ENCODE measurements at places on chromosomes 11 and 22.
A peak's percentile ranks its signal among the peaks of the same experiment; 100 is the strongest.

- no peak for DNase-seq
Measured at GRCh38 chr11:68141246-68142027, 20.2 kb upstream of the CHKA start.

- DNase-seq, result peak; percentile 10
Measured at GRCh38 chr11:117841551-117842031, 17.0 kb upstream of the FXYD2 start.

DNA sequence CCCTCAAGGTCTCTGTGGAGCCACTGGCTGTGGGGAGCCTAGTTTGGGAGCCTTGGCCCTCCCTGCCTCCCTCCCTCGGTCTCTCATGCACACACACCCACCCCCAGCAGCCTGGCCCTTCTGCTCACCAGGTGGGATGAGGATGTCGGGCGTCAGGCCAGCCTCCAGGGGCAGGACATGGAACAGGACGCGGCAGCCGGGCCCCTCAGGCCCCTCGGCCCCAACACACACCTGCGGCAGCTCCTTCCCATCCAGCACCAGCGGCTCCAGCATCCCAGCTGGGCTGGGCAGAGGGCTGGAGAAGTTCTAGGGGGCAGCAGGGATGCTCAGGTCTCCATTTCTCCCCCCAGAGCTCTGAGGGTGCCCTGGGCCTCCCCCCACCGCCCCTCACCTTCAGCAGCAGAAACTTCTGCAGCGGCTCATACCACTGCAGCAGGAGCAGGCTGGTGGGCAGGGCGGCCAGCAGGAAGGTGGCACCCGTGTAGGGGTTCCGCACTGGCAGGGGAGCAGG is 11.2 kb downstream of the MAP4K2 start:
- peak; percentile 17 for DNase-seq

DNA sequence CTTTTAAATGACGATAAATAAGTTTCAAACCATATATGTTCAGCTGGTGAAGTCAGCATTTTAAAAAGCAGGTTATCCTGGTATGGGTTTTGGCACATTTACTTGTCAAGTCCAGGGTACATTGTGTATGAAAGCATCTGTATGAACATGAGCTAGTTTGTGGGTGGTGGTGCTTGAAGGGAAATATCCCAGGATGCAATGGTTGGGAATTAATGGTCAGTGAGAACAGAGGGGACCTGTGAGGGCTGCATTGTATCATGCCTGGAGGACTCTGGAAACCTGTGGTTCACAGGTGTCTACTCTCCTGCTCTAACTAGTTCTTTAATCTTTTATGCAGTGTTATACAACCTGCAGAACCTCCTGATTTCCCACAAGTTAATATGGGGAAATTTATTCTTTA is 5.8 kb downstream of the DEPDC7 start:
- no peak for DNase-seq

GRCh38 chr11:23797624-23798419 is 699.0 kb upstream of the LUZP2 start:
- no peak for DNase-seq

DNA sequence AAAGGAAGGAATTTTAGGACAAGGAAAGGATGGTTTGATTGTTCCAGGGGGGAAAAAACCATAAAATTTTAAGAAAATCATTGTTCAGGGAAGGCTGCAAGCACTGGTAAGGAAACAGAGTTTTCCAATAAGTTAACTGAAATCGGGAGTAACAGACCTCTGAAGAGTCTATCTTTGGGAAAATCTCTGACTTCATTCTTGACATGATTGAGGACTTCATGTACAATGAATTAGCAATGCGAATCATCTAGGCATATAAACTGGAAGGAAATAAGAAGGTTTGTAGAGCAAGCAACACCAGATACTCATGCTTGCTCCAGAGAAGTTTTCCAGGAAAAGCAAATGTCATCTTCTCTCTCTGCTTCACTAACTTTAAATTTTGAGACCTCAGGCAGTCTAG is 18.5 kb downstream of the APLP2 start:
- no peak for DNase-seq

- no peak for DNase-seq
Measured at GRCh38 chr11:36013950-36014897, 70.4 kb downstream of the LDLRAD3 start.

DNA sequence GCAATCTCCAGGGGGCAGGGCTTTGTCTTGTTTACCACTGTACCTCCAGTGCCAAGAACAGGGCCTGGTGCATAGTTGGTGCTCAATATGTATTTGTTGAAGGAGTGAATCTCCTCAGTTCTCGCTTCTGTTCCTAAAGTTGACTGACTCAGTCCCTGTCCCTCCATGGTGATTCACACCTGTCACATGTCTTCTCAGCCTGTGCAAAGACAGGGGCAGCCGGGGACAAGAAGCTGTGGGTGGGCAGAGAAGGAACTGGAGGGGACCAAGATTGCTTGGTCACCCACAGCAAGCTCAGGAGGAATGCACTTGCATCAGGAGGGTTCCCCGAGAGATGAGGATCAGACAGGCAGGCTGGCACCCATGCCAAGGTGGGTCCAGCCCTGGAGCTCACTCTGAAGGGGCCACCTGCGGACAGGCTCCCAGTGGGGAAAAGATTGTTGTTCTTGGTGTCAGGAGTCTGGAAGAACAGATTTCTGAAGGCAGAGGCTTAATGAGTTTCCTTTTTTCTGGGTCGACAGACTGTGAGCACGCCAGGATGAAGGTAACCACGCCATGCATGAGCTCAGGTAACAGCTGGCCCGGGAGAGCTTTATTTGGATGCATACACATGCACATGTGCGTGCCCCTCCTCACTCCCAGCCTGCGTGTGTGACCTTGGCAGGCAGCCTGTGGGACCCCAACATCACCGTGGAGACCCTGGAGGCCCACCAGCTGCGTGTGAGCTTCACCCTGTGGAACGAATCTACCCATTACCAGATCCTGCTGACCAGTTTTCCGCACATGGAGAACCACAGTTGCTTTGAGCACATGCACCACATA is 16.9 kb downstream of the IL17RA start:
- DNase-seq, result no peak

- DNase-seq, result no peak
Measured at GRCh38 chr11:93478841-93479240, 64.3 kb downstream of the SMCO4 start.

DNA sequence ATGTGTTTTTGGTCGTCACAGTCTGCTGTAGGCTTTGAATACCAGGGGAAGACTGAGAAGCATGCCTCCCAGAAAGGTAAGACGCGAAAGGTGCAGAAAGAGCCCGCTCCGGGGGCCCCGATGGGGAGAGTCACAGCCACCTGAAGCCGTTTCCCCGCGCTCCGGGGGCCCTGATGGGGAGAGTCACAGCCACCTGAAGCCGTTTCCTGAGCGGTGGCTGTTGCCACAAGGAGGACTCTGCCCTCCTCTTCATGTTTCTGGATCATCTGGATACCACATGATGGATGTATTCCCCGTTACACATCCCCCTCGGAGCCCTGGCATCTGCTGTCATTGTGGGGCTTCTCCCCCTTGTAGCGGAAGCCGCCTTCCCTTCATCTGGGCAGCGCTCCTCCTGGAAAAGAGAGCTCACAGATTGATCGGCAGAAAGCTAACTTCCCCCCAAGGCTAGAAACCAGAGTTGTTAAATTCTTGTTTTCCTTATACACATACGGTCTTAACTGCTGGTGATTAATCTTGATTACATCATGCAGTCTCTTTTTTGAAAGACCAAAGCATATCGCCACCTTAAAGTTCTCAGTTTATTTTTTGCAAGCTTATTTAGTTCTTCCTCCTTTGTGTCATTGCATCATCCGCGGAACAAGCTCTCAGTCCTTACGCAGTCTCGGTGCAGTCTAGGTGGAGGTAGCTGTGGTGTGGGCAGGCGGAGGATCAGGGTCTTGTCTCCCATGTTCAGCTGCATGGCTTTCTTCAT is 17.5 kb downstream of the CTTN start:
- no peak for DNase-seq

DNA sequence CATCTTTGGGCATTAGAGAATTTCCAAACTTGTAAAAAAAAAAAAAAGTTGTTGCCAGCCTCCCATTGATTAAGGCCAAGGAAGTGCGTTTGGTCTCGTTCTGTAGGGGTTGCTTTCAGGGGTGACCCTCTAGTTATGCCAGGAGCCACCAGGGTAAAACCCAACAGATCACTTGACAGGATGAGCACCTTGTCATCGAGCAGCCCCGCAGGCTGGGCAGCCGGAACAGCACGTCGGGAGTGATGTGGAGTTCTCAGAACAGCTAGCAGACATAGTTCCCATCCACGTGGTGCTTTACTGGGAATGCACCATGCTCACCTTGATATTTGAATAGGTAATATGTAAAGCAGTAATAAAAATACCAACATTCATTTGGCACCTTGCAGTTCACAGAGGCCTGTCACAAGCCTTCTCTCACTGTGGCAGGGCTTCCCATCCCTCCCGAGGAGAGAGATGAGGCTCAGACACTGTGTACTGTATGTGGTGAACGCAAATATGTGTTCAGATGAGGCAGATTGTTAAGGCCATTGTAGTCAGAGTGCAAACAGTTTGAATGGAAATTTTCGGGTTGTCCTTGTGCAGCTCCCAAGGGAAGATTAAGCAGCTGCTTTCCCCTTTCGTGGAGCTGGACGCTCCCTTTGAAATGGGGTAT is 70.9 kb upstream of the SORL1-AS1 start:
- DNase-seq, result no peak

- no peak for DNase-seq
Measured at GRCh38 chr22:31972180-31972579, 27.8 kb downstream of the YWHAH start.

GRCh38 chr11:114209904-114210303 is 86.3 kb upstream of the NNMT start:
- no peak for DNase-seq

- no peak for DNase-seq
Measured at GRCh38 chr11:120318906-120319305, 6.2 kb upstream of the TLCD5 start.

GRCh38 chr11:12381875-12382274 is 4.5 kb downstream of the PARVA start:
- DNase-seq, result no peak

DNA sequence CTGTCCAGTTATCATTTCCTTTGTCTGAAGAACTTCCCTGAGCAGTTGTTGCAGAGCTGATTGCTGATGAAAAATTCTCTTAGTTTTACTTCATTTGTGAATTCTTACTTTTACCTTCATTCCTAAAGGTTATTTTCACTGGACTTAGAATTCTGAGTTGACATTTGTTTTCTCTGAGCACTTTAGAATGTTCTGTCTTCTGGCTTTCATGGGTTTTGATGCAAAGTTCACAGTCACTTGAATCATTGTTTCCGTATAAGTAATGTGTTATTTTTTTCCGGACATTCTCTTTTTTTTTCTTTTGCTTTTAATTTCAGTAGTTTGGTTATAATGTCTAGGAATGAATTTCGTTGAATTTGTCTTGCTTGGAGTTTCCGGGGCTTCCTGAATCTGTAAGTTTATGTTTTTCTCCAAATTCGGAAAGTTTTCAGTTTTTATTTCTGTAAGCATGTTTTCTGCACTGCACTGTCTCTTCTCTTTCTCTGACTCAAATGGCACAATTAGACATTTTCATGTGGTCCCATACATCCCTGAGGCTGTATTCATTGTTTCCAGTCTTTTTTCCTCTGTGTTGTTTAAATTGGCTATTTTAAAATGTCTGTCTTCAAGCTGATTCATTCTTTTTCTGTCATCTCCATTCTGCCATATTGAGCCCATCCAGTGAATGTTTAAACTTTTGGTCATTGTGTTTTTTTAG is 68.5 kb upstream of the NARS2 start:
- no peak for DNase-seq

- DNase-seq, result no peak
Measured at GRCh38 chr11:71991494-71991893, 7.2 kb upstream of the IL18BP start.
